ENCODE measurements at places on chromosomes 7 and 10.

DNA sequence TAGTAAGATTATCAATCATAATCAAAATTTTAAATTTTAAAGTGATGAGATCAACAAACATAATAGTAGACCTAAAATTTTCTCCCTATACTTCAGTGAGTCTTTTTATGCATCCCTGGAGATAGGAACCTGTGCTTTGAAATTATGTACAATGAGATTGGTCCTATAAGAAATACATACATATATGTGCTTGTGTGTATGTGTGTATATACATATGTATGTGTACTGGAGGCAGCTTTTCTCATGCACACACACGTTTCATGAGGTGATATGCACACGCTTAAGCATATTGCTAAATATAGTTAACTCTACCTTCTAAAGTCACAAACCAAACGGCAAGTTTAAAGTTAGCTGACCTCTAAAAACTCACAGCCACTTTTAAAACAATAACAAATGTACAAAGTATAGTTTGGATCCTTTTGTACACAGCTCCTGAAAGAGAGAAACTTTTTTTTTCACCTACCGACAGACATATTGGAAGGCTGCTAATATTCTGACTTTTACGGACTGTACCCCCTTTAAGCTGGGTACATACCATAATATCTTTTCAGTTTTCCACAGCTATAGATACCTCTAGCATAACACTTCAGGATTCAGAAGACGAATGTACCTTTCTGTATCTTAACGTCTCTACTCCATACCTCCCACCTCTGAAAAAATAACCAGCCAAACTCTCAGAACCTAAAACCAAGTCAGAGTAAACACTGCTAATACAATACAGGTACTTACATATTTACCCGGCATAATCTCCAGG is 3.3 kb downstream of the ITGB1 start:
- no peak for DNase-seq

DNA sequence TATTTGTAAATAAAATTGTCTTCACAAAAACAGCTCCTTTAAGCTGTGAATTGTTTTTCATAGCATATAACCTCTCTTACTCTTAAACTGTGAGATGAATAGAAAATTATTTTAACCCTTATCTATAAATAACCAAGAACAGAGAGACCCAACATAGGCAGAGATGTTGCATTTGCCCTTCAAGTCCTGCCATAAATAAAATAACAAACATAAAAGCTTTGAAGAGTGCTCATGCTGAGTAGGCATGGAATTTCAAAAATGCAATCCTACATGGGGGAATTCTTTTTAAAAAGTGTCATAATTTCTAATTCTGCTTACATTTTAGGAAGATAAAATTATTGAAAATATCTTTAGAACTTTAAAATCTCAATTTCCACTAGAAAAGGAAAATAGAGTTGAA is 124.1 kb upstream of the FERD3L start:
- DNase-seq = no peak

GRCh38 chr7:100837099-100837836 is 9.9 kb upstream of the EPHB4 start:
- peak; percentile 57 for DNase-seq

DNA sequence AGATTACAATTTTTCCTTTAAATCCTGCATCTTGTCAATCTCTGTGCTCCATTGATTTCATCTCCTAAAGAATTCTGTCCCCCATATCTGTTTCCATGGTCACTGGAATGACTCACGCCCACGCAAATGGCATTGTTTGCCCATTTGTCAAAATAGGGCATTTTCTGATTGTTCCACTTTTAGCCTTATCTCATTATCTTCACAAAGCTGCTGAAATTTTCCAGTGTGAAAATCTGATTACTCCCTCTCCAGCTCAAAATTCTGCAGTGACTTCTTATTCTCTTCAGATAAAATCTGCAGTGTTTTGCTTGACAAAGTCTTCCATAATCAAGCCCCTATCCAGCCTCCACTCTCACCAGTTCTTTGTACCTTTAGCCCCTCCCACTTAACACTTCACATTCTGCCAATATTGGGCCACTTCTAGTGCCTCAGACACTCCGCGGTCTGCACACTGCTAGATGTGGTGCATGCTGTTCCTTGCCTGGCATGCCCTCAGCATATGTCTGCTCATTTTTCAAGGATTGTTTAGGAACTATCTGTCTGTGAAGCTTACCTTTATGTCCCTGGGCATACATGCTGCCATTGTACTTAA is 33.9 kb upstream of the CTTNBP2 start:
- DNase-seq = no peak

DNA sequence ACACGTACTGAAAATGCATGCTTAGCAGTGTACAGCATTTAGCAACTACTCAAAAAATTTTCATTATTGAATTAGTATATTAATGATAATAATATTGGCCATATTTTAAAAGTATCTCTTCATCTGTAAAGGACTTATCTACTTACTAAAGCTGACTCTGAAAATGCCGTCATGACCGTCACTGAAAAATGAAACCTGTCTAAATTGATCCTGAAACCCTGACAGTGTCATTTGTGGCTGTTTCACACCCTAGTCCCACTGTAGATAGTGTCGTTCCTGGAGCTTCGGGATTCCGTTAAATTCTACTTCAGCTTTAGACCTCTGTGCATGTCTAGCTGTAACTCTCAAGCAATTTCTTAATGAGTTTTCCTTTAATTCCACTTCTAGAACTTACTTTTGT is 35.8 kb upstream of the EZH2 start:
- no peak for DNase-seq

DNA sequence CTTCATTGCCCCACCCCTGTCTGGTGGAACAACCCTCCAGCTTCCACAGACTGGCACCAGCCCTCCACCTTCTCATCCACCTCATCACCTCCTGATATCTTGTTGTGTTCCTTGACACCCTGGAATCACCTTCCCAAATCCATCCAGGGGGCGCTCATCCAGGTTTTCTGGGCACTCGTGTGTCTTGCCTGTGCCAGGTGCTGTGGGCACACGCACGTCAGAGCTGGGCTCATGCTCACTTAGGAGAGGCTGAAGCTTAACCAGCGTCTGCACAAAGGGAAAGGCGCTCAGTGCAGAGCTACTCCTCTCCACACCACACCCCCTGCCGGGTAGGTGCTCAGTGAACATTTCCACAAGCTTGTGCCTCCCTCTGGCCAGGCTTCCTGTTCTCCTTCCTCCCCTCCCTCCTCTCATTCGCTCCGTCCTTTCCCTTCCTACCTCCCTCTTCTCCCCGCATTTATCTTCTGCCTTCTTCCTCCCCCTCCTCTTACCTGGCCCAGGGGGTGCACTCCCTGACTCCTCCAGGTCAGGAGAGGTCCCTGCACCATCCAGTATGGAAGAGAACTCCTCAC is 4.8 kb downstream of the ADCYAP1R1 start:
- DNase-seq = no peak

- no peak for DNase-seq
Measured at GRCh38 chr7:101898106-101898505, 80.7 kb downstream of the CUX1 start.

GRCh38 chr7:98810153-98810802 is 59.5 kb downstream of the TMEM130 start:
- no peak for DNase-seq

DNA sequence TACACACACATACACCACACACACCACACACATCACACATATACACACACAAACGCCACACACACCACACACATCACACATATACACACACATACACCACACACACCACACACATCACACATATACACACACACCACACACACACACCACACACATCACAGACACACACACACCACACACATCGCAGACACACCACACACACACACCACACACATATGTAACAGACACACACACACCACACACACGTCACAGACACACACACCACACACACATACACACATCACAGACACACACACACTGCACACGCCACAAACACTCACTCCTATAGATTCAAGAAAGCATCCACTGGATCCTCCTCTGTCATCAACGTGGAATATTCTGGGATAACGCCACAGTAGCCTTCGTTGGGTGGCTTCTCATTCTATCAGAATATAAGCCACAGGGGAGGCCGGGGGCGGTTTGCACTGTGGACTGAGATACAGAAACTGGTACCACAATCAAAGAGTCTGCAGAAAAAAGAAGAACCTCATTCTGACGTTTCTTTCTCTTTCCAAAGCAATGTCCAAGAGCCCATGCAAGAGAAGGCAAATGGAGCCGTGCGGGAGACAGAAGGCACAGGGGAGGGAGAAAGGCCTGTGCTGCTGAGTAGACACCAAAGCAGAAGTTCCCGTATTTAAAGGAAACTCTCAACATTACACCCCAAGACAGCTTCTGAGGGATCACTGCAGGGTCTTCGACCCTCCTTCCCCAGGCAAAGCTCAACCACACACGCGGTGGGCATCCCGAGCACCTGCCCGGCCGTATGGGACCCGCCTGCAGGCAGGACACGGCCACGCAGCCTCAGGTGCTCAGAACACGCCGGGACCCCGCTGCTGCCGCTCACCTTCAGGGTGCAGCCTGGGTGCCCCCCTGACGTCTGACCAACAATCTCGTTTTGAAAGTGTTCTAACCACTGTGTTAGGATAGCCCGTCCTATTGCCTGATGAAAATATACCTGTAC is 321.2 kb downstream of the DNAJB6 start:
- no peak for DNase-seq

GRCh38 chr7:17315974-17316373 is 17.5 kb downstream of the AHR start:
- no peak for DNase-seq

GRCh38 chr10:78729366-78729765 is 339.4 kb upstream of the ZMIZ1 start:
- no peak for DNase-seq

DNA sequence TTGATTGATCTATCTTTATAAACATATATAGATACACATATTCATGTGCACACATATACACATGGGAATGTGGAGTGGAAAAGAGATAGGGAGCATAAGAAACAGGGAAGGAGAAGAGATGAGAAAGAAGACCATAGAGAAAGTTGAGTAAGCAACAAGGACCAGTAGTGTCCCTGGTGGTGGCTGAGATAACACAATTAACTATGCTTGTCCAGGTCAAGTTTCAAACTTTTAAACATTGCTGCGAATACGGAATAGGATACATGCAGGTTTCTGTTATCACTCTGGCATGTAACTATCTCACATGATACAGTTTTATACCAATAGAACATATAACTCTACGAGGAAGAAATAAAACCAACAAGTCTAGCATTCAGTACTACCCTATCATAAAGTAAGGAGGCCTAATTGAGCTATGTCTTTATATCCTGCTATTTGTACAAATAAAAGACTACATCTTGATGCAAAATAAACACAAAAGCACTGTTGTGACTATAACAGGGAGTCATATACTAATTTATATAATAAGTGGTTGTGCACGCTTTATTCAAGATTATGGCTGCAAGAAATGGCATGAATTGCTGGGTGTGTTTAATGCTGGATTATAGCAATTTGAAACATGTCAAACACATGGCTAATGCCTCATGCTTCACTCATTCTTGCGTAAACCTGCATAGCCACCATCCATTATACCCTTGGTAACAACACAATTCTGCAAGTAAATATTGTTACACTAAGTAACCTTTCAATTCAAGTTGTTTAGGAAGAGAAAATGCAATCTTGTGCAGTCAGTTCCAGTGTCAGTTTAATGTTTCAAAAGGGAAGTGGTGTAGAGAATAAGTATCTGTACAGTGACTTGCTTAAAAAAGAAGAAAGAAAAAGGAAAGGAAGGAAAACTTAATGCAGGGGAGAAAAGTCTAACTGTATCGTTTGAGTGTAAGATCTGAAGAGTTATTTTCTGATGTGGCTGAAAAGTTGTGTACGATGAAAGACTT is 8.2 kb downstream of the FOXP2 start:
- DNase-seq = peak; percentile 52

DNA sequence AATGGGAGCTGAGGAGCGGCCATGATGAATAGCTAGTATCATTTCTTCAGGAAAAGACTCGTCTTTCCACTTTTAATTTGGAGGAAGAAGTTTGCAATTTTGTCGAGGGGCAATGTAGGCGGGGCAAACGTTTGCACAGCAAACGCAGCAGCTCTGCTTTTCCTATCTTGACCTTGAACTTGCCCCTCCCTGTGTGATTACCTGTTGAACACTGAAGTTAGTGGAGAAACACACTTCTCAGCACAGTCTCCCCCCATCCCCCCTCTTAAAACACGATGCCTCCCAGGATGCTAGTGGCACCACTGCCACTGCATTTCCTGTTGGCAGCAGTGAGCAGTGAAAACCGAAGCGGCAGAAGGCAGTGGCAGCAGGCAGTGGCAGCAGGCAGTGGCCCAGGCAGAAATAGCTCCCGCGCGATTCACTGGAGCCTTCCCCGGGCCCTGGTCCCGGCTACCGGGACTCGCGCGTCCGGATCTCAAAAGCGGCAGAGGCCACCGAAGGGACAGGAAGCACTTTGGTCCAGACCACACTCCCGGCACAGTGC is at the start of gene EPDR1:
TSS of gene EPDR1 (plus strand) at position 336 of the 544 bp plus-strand sequence. CDS start 300 bp downstream, outside the sequence.
- DNase-seq = no peak

- DNase-seq = no peak
Measured at GRCh38 chr7:69498671-69499070, 99.6 kb upstream of the AUTS2 start.

DNA sequence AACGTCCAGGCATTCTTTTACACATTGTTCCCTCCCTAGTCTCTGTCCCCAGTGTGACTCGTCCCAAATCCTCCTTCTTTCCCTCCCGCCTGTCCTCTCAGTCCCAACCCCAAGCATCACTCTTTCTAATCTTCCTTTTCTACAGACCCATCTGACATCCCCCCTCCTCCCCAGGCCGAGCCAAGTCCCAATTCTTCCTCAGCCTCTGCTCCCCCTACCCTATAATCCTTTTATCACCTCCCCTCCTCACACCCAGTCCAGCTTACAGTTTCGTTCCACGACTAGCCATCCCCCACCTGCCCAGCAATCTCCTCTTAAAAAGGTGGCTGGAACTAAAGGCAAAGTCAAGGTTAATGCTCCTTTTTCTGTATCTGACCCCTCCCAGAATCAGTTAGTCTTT is 95.1 kb downstream of the MACC1 start:
- no peak for DNase-seq

- no peak for DNase-seq
Measured at GRCh38 chr7:100583132-100584053, 2.5 kb downstream of the LRCH4 start.

DNA sequence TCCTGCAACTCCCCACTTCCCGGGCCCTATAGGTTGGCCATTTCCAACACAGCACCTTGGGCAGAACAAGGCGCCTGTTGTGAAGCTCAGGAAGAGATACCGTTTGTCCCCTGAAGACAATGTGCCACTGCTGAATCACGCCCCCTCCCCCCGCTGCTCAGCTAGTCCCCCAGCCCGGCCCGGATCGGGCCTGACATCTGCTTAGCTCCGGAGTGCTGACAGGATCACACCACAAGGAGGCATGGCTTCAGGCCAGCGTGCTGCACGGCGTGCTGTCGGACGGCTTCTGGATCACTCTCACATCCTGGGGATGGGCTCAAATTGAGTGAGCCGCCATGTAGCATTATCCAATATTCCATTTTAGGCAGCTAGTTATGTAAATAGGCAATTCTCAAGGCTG is 62.1 kb upstream of the EFCAB10 start:
- no peak for DNase-seq

DNA sequence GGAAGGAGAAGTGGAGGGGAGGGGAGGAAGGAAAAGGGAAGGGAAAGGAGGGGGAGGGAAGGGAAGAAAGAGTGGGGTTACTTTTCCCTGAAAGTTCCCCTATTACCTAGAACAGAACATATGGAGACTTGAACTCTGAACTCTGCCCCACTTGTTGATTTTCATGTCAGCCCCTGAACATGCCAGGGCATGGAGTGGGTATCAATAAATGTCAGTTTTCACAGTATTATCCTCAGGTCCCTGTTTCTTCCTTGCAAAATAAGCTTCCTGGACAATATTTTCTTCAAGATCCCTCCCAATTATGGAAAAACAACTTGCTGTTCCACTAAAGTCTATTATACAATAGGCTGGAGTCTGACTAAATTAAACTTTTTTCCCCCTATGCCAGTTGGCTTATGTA is 46.9 kb upstream of the LYZL1 start:
- no peak for DNase-seq
